WTC11 (cell line): ENCODE measurements at places on chromosomes 7 and 10. TPM values are rescaled to one million over a fixed set of nuclear protein-coding genes. Genes with fewer than 3 reads are reported as not detected.

DNA sequence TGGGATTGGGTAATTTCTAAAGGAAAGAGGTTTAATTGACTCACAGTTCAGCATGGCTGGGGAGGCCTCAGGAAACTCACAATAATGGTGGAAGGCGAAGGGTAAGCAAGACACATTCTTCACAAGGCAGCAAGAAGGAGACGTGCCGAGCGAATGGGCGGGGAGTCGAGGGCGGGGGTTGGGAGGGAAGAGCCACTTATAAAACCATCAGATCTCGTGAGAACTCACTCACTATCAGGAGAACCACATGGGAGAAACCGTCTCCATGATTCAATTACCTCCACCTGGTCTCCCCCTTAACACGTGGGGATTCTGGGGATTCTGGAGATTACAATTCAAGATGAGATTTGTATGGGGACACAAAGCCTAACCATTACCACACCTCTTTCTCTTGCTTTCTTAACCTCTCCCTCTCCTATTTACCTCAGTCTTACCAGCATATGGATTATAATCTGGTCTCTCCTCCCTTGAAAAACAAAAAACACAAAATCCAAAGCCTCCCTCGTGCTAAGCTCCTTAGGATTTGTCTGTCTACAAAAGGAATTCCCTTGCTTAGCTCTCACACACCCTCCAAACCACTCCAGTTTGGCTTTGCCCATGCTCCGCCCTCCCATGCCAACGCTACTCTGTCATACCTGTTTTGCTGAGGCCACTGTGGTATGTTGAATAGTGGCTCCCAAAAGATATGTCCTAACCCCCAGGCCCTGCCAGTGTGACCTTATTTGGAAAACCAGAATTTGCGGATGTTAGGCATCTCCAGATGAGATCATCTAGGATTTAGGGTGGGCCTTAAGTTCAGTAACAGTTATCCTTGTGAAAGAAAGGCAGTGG, 19.6 kb upstream of the EFCAB10 start:
- H3K4me1 ChIP-seq, result peaks cover 29% of the 10 kb centered on the region
- no peak for DNase-seq
- no peaks in the 10 kb centered on the region; the same call in 1 of the 2 replicates for H3K27me3 ChIP-seq
- peak overlapping the region; percentile 38; the same call in 1 of the 2 replicates for H3K27ac ChIP-seq
- no peak overlapping the region for H3K4me3 ChIP-seq

CAMK2B gene
- total RNA-seq, result 0.41 to 0.53 TPM (median 0.44 TPM) in 3 replicates

GRCh38 chr7:73995330-73995729, 32.6 kb upstream of the ELN start:
- H3K4me3 ChIP-seq, result no peak overlapping the region
- peaks cover 16% of the 10 kb centered on the region for H3K36me3 ChIP-seq
- no peaks in the 10 kb centered on the region for H3K4me1 ChIP-seq

PITX3 gene
- 0.32 to 0.81 TPM (median 0.48 TPM) in 3 replicates for total RNA-seq

DNA sequence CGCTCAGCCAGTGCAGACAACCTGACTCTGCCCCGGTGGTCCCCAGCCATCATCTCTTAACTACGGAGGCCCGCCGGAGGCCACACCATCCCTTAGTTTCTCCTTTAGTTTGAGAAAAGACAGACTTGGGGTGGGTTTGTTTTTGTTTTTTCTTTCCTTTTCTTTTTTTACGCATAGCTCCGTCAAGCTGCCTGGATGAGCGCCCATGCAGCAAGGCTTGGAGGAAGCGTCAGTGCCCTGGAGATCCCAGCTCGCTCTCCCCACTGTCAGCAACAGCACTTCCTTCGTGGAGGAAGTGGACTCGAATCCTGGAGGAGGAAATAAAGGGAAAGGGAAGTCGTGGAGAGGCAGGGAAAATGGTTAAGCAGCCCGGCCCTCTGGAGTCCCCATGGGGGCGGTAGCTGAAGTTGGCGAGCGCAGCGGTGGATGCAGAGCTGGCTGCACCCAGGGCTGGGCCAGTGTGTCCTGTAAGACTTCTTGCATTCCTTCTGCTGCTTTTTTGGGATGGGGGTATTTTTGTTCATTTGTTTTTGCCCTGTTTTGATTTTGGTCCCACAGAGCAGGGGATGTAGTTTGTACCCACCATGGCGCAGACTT, 35.9 kb upstream of the GJD4 start:
- no peak overlapping the region for H3K4me3 ChIP-seq
- H3K36me3 ChIP-seq, result peaks cover 13% of the 10 kb centered on the region
- no peaks in the 10 kb centered on the region for H3K27me3 ChIP-seq
- no peak for DNase-seq
- peaks cover 8% of the 10 kb centered on the region for H3K4me1 ChIP-seq

NMT2 gene
- 9.6 to 11.8 TPM (median 11.7 TPM) in 3 replicates for total RNA-seq

DNA sequence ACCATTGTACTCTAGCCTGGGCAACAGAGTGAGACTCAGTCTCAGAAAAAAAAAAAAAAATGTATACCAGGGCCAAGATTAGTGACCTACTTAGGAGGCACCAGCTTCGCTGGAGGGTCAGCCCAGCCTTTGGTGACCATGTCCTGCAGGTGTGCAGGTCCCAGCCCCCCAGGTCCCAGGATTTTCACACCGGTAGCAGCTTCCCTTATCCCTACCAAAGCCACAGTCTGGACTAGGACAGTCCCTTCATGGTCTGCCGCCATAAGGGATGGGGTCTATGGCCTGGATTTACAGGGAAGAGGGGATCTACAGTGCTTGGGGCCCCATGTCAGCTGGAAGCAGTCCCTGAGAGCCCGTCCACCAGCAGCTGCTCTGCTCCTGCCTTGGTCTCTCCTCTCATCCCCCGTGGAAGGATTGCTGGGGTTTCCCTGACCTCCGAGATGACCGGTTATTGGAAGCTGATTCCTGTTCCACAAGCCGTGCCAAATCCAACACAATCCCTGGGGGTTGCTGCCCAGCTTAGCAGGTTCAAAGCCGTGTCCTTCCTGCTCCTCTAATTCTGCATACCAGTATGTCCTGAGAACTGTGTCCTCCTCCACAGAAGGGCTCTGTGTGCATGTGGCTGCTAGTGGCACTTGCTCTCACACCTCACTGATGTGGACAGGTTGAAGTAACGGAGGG, 11.0 kb upstream of the NDUFB2 start:
- H3K27me3 ChIP-seq, result no peaks in the 10 kb centered on the region
- no peak overlapping the region for H3K4me3 ChIP-seq
- H3K36me3 ChIP-seq, result peaks cover 5% of the 10 kb centered on the region
- no peak for DNase-seq

OR6B1 gene
- total RNA-seq, result not detected in 3 replicates

STOX1 gene
- 1.6 to 1.9 TPM (median 1.6 TPM) in 3 replicates for total RNA-seq

- no peak overlapping the region for H3K4me3 ChIP-seq
- no peak for DNase-seq
- H3K27ac ChIP-seq, result no peak overlapping the region
- peaks cover 12% of the 10 kb centered on the region for H3K27me3 ChIP-seq
Measured at GRCh38 chr10:23676296-23676695, 237.4 kb downstream of the OTUD1 start.

ITGB8 gene
- total RNA-seq, result 1.8 to 2.2 TPM (median 1.9 TPM) in 3 replicates

GRCh38 chr10:122492999-122493481, 31.7 kb downstream of the HTRA1 start:
- no peaks in the 10 kb centered on the region for H3K36me3 ChIP-seq
- H3K4me3 ChIP-seq, result no peak overlapping the region
- H3K4me1 ChIP-seq, result peaks cover 10% of the 10 kb centered on the region
- DNase-seq, result no peak
- H3K27me3 ChIP-seq, result no peaks in the 10 kb centered on the region

DNA sequence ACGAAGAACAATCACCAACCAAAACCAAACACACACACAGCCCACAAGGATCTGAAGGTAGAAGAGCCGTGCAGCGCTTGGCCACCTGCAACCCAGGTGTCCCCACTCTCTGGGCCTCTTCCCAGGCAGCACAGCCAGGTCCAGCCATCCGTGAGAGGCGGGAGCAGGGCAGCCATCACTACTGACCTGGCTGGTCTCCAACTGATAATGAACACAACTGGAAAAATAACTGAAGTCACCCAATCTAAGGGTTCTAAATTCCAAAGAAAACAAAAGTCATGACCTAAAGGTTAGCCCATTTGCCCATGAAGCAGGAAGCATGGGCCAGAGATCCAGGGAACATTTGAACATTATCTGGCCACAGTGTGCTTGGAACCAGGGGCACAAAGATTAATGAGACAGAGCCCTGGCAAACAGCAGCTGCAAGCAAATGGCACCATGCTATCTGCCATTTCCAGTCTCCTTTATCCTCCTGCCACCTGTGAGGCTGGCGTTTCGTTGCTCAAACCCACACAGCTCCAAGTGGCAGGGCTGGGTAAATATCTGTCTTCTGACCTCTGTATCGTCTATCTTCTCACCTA, 207.9 kb downstream of the TNS3 start:
- H3K27ac ChIP-seq, result peak overlapping the region; percentile 34; the same call in 1 of the 2 replicates
- no peak overlapping the region for H3K4me3 ChIP-seq
- no peak for DNase-seq
- no peaks in the 10 kb centered on the region for H3K27me3 ChIP-seq
- H3K36me3 ChIP-seq, result peaks cover 5% of the 10 kb centered on the region; the same call in 1 of the 2 replicates

PNLIPRP1 gene
- 0.68 to 1.2 TPM (median 0.69 TPM) in 3 replicates for total RNA-seq

GRCh38 chr7:490461-491291, 29.0 kb downstream of the PDGFA start:
- H3K36me3 ChIP-seq, result no peaks in the 10 kb centered on the region
- H3K4me1 ChIP-seq, result peaks cover 2% of the 10 kb centered on the region; the same call in 1 of the 2 replicates
- no peak overlapping the region for H3K27ac ChIP-seq
- no peaks in the 10 kb centered on the region; the same call in 1 of the 2 replicates for H3K27me3 ChIP-seq

SPDYE5 gene
- not detected in 3 replicates for total RNA-seq

TRIM73 gene
- 2.0 to 3.0 TPM (median 2.3 TPM) in 3 replicates for total RNA-seq

DNA sequence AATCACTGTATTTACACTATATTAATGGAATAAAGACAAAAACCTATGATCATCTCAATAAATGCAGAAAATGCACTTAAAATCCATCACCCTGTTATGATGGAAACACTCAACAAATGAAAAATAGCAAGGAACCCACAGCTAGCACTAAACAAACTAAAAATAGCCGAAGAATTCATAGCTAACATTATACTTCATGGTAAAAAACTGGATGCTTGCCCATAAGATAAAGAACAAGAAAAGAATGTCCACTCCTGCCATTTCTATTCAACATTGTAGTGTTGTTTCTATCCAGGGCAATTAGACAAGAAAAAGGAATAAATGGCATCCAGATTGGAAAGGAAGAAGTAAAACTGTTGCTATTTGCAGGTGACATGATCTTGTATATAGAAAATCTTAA, 142.1 kb downstream of the STK31 start:
- H3K27me3 ChIP-seq, result peaks cover 22% of the 10 kb centered on the region
- H3K4me3 ChIP-seq, result no peak overlapping the region
- H3K36me3 ChIP-seq, result peaks cover 17% of the 10 kb centered on the region
